ENCODE measurements at places on chromosomes 1 and 21.
A peak's percentile ranks its signal among the peaks of the same experiment; 100 is the strongest.

GRCh38 chr1:221306239-221306638 lies 427.0 kb downstream of the HLX start:
- no peak for DNase-seq

DNA sequence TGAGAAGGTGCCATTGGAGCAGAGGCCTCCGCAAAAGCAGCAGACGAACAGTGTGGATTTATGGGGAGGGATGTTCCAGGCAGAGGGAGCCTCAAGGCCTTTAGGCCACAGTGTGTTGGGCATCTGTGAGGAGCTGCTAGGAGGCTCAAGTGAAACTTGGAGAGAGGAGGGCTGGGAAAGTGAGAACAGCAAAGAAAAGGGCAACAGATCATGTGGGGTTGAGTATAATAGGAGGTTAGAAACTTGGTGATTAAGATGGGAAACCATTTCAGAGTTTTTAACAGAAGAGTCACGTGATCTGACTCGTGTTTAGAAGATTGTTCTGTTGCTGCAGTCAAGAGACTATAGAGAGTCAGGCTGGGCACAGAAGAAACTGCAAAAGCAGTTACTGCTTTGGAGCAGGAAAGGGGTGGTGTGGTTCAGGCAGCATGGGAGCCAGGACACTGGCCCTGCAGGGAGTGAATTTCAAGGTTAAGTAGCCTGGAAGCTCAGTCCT lies 277.0 kb downstream of the DISC1 start:
- DNase-seq: no peak

DNA sequence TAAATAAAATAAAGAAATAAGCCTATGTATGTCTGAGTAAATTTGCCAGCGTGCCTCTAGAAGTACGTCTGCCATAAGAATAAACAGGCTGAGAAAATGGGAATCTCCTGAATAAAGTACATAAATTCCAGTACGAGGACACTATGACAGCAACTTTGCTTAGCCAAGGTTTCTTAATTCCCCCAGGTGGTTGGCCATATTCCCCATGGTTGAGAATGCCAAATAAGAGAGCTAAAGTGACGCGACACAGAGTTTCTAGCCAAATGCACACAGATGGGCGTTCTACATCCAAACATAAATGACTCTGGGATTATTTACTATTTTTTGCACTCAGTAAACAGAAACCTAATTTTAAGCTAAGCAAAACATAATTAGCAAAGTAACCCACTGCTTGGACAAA lies 19.5 kb downstream of the KCNH1 start:
- no peak for DNase-seq

GRCh38 chr1:242813490-242814091 lies 289.1 kb upstream of the PLD5 start:
- no peak for DNase-seq

DNA sequence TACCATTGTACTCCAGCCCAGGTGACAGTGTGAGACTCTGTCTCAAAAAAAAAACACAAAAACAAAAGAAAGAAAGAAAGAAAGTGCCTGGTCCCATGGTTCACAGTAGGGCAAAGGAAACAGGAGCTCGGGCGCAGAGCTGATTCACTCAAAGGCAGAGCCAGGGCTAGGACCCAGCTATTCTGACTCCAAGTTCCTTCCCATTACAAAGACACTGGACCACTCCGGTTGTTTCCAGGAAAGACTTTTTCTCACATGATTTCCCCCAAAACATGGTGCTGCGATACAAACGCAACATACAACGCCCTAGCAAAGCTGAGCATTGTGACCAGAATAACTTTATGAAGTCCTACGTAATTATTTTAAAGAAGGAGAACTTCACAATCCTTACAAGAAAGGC lies 10.7 kb downstream of the ABCG1 start:
- no peak for DNase-seq

DNA sequence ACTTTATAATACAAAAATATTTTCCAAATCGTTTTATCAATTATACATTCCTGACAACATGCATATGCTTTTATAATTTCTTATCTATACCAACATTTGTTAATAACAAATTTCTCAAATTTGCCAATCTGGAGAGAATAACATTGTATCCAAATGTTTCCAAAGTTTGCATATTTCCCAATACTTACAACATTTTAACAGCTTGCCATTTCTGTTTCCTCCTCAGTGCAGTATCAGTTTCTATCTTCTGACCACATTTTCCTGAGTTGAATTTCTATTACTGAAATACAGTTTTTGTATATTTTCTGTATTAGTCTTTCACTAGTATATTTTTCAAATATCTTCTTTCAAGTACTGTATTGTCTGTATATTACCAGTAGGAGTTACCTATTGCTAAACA lies 1594.3 kb downstream of the PLA2G4A start:
- no peak for DNase-seq

GRCh38 chr1:162011337-162012012 lies 12.2 kb downstream of the OLFML2B start:
- DNase-seq: peak; percentile 79

GRCh38 chr1:221923929-221924598 lies 182.2 kb upstream of the DUSP10 start:
- no peak for DNase-seq

- no peak for DNase-seq
Observed at GRCh38 chr1:215219372-215219771, 136.8 kb downstream of the KCNK2 start.

- peak; percentile 37 for DNase-seq
Observed at GRCh38 chr1:84996846-84997666, at the start of gene MCOLN2. TSS of gene MCOLN2 (minus strand) at chr1:84997113. CDS start at chr1:84996872, 241 bp downstream.

DNA sequence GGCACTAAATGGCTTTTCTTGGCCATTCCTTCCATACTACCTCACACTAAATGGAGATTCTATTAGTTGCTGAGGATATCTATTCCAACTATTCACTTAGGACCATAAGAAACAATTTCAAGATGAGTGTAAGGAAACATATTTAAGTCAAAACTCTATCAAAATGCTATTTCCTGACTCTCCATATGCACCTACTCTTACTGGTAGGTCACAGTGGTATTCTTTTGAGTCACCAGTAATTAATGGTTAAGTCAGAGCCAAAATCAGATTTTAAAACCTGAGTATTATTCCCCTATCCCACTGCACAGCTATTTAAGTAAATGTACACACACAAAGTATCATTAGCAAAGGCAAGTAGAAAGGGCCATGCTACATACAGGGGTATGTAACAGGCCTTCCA lies 50.3 kb downstream of the ARID4B start:
- no peak for DNase-seq

- no peak for DNase-seq
Observed at GRCh38 chr1:241747992-241748391, 95.9 kb downstream of the WDR64 start.

- peak; percentile 62 for DNase-seq
Observed at GRCh38 chr1:85464497-85465098, 361 bp downstream of the DDAH1 start.

DNA sequence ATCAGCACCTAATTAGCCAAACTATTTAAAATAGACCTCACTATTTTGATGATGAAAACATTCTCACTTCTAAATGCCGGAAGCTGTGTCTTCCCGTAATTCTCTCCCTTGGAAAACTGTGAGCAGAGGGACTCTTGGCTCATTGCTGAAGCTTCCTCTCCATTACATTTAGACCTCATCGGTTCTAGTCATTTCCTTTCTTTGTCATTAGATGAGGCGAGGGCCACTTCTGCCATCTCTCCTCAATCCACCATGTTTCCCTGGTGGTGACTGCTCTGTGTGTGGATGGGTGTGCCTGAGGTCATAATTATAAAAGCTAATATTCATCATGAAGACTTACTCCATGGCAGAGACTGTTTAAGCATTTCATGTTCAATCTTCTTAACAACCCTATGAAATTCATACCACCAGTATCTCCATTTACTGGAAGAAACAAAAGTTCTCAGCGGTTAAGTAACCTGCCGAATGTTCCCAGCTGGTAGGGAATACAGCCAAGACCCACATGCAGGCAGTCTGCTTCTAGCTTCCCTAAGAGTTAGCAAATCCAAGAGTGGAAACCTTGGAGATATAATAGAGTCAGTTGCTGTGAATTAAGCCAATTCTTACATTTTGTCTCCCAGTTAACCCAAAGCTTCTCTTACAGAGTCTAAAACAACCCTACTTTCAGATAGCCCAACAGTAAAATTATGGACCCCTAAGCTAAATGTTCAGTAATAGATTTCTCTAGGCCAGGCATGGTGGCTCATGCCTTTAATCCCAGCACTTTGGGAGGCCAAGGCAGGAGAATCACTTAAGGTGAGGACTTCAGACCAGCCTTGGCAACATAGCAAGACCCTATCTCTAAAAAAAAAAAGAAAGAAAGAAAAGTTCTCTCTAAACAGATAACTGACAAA lies 156.2 kb downstream of the ZBTB18 start:
- no peak for DNase-seq

GRCh38 chr1:36182734-36183133 lies 26.8 kb downstream of the MAP7D1 start:
- DNase-seq: no peak

DNA sequence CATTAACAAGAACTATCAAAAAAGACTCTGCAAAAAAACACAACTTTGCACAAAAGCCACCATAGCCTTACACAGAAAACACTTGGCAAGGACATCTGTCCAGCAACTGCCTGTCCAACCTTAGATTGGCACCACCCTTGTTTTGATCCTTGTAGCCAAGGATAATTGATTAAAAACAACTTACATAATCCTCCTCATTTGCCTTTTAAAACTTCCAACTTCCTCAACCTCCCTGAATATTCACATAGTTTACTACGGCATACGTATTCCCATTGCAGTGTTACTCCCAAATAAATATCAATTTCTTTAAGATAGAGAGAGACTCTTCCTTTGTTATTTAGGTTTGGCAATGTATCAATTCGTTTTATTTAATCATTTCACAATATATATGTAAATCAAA lies 72.4 kb downstream of the AGBL4 start:
- DNase-seq: no peak

- no peak for DNase-seq
Observed at GRCh38 chr1:200448034-200448762, 38.4 kb upstream of the ZNF281 start.

GRCh38 chr21:41802684-41803083 lies 35.8 kb upstream of the RIPK4 start:
- no peak for DNase-seq

GRCh38 chr1:15513919-15514318 lies 10.1 kb downstream of the CASP9 start:
- no peak for DNase-seq

- DNase-seq: no peak
Observed at GRCh38 chr1:176670853-176671252, 207.9 kb downstream of the PAPPA2 start.

DNA sequence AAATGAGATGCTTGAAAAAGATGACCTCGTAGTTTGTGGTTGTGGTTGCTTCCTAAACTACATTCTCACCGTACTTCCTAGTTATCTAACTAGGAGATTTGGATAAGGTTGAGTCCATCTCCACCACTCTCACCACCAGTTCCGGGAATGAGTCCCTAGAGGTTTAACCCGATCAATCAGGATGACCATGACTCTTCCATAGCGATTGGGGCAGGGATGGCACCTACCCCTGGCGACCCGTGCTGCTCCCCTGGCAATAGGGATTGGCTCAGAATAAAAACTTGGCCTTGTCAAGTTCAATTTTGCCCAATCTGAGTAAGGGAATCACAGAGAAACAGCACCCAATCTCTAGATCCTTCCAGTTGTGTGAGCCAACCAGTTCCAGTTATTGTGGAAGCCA lies 2.7 kb upstream of the MIS18A start:
- no peak for DNase-seq

DNA sequence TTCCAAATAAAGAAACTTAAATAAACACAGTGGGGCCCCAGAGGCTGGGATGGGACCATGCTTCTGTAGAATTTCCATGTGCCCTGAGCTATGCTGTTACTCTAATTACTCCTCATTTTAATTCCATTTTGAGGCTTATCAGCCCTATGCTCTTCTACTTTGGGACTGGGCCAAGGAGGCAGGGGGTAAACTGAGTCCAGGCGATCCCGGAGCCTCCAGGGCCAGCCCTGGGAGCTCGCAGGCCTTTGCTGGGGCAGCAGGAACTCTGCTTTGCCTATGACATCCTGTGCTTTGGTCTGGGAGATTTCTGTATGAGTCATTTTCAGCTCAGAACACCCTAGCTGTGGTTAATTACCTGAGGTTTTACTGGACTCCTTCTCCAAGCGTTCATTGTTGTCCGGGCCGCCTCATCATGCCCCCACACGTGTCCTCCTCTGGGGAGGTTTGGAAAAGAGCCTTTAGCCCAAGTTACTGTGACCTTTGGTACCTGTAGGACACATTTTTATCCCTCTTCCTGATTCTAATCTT lies 95.7 kb downstream of the RHOU start:
- DNase-seq: no peak

DNA sequence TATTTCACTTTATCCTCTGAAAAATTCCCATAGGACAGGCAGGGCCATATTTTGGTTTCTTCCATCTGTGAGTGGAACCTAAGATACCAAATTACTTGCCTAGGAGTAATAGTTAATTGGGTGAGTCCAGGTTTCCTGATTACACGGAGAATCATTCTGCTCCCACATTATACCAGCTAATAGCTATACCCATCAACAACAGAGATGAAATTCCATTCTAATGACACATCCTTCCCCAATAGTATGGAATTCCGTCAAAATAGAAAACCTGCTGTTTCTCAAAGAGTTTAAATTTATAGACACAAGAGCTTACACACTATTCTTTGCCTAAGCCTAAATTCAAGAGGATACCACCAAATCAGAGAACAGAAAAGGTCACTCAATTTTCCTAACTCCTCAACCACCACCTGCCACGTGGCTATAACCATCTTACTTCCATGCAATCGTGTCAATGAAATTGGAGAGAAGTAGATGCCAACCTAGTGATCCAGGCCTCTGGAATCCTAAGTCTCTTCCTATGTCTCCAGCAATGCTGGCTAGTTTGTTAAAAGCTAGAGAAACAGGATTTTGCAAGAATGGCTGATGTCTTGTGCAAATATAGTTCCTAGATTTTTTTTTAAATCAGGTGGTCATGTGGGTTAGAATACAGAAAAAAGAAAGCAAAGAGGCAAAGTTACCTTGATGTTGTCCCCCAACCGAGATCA lies 6.2 kb downstream of the PPT1 start:
- no peak for DNase-seq

GRCh38 chr1:13700521-13701270 lies 708 bp downstream of the PRDM2 start:
- peak; percentile 29 for DNase-seq

- peak; percentile 86 for DNase-seq
Observed at GRCh38 chr1:166032572-166033371, 134.0 kb downstream of the FAM78B start.

GRCh38 chr1:36657826-36658225 lies 175.1 kb upstream of the CSF3R start:
- DNase-seq: no peak

GRCh38 chr1:162568802-162569201 lies 7.3 kb downstream of the UAP1 start:
- no peak for DNase-seq

- no peak for DNase-seq
Observed at GRCh38 chr1:30196457-30196856, 526.9 kb downstream of the MATN1 start.

All from NCI-H2171 treated with DMSO at 0.1 percent for 48 hours (cell line).